ENCODE measurements at places on chromosomes 7 and 10. TPM values are rescaled to one million over a fixed set of nuclear protein-coding genes. Genes with fewer than 3 reads are reported as not detected.

- no peak overlapping the region for H3K27ac ChIP-seq
- no peaks in the 10 kb centered on the region for H3K27me3 ChIP-seq
- no peaks in the 10 kb centered on the region for H3K36me3 ChIP-seq
- no peaks in the 10 kb centered on the region for H3K4me1 ChIP-seq
Observed at GRCh38 chr10:59687657-59688056, 22.0 kb downstream of the SLC16A9 start.

DNA sequence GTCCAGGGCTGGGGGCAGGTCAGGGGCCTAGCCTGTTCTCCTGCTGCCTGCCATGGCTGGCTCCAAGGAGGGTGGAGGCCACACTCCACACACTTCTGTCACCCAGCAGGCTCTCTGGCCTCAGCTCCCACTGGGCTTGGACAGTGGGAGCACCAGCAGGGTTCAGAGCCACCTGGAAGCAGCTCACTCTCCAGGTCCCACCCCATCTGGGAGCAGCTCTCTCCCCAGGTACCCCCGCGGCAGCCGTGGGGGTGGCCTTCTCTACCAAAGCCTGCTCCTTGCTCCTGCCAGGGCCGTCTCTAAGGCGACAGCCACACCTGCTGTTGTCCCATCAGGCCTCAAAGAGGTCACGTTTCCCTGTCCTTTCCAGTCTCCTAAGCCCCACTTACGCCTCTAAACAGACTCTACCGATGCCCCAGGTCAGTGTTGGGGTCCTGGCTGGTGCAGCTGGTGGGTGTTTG, 142.5 kb upstream of the RET start:
- peaks cover 59% of the 10 kb centered on the region for H3K27me3 ChIP-seq
- H3K4me3 ChIP-seq, result no peak overlapping the region
- DNase-seq, result no peak
- H3K4me1 ChIP-seq, result peaks cover 9% of the 10 kb centered on the region
- no peaks in the 10 kb centered on the region for H3K36me3 ChIP-seq

DNA sequence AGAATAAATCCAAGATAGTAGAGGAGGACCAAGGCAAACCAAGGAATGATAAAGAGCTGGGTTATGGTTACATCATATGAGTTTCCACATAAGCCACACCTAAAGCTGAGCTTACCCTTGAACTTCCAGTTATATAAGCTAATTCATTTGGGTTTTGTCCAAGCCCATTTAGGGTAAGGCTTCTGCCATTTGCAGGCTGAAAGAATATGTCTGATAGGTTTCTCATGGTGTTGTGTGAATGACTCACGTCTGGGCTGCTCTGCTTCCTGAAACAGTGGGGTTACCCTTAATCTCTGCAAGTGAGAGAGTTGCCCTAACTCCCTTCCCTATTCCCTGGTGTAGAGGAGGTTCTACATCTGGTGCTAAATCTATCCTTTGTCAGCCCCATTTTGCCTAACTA, 60.8 kb downstream of the PTTG1IP2 start:
- H3K4me3 ChIP-seq, result no peak overlapping the region
- no peak for DNase-seq
- no peaks in the 10 kb centered on the region for H3K36me3 ChIP-seq
- H3K27me3 ChIP-seq, result no peaks in the 10 kb centered on the region
- H3K27ac ChIP-seq, result no peak overlapping the region
- H3K4me1 ChIP-seq, result no peaks in the 10 kb centered on the region

DNA sequence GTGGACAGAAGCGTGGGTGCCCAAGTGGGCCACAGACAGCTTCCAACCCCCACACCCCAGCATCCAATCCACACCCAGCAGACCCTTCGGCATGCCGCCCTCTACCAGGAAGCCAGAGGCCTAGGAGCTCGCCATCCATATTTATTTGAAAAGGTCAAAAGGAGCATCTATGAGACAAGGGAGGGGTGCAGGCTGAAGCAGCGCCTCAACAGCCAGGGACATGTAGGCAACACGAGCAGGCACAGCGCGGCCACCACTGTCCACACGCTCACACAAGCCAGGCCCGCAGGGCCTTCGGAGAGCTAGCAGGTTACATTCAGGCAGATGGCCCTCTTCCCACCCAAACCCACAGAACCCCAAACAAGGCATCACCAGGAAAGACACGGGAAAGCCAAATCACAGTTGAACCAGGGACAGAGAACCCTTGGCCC, 34.6 kb downstream of the PSAP start:
- H3K27me3 ChIP-seq, result no peaks in the 10 kb centered on the region
- DNase-seq, result no peak
- no peak overlapping the region for H3K4me3 ChIP-seq

Gene SFRP5
- not detected for total RNA-seq

DNA sequence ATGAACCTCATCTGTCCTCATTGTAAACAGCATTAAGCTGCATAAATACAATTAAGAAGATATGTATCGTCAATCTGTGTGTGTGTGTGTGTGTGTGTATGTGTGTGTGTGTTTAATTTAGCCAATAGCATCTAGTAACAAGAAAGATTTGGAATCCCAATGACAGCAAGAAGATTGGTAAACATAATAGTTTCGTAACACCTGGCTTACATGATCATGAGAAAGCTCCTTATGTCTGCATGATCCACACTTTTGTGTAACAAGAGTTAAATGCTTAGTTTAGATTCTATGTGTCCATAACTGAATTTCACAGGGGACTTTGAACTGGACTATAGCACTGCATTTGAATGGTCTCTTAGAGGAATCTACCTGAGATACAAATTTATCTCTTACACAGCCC, 191.0 kb upstream of the BET1 start:
- no peak for DNase-seq
- H3K4me1 ChIP-seq, result peaks cover 8% of the 10 kb centered on the region
- no peaks in the 10 kb centered on the region for H3K36me3 ChIP-seq
- no peaks in the 10 kb centered on the region for H3K27me3 ChIP-seq
- no peak overlapping the region for H3K27ac ChIP-seq

DNA sequence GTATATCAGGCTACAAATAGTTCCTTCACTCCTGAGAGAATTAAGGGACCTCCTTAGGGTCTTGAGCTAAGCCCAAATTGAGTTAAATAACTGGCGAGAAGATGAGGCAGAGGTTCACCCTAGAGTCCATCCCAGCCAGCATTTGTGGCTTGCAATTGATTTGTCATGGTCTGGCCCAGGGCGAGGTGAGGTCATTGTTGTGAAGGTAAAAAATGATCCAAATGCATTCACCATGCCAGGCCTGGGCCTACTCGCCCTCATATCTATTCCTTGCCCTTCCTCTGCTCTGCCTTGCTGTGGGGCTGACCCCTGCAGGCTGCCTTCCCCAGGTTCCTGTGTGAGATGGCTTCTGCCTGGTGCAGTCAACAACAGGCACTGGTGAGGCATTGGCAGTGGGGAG, 207.2 kb downstream of the ZNF365 start:
- no peak overlapping the region for H3K4me3 ChIP-seq
- H3K4me1 ChIP-seq, result no peaks in the 10 kb centered on the region
- no peaks in the 10 kb centered on the region for H3K27me3 ChIP-seq
- DNase-seq, result no peak

Gene ACTR3C
- 4.3 TPM for total RNA-seq

Gene PLAC9
- total RNA-seq, result 20.0 TPM

Gene NYAP1
- 0.57 TPM for total RNA-seq

DNA sequence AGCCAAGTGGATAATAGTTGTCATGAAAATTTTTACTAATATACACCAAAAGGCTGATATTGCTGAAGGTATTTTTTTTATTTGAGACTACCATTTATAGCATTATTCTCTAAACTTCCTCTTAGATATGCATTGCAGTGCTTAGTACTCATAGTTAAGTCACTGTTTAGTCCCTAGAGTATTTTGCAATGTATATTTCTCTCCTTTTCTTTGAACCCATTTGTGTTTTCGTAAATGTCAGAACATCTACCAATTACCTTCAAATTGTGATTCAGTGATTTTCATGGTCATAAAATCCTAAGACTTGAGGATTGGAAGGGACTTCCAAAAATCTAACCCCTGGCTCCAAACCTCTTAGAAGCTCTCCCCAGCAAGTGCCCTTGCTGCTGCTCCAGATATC, 21.5 kb upstream of the CYP26C1 start:
- no peak overlapping the region for H3K4me3 ChIP-seq
- H3K36me3 ChIP-seq, result no peaks in the 10 kb centered on the region
- DNase-seq, result no peak
- H3K27me3 ChIP-seq, result no peaks in the 10 kb centered on the region

Gene PTF1A
- total RNA-seq, result not detected

DNA sequence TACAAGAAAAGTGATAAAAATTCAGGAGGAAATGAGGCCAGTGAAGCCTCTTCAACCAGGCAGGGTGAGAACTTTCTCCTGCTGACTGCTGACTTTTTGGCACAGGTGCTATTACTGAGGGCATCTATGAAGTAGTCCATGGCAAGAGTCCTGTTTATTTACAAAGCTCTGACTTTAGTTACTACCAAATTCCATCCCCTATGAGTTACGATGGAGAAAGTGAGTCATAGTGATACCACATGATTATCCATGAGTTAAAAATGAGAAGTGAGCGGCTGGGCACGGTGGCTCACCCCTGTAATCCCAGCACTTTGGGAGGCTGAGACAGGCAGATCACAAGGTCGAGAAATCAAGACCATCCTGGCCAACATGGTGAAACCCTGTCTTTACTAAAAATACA, 19.9 kb downstream of the CCDC3 start:
- H3K27ac ChIP-seq, result no peak overlapping the region
- no peak overlapping the region for H3K4me3 ChIP-seq
- H3K36me3 ChIP-seq, result no peaks in the 10 kb centered on the region
- DNase-seq, result no peak

Gene MMRN2
- 39.4 TPM for total RNA-seq

- no peak overlapping the region for H3K27ac ChIP-seq
- no peak overlapping the region for H3K4me3 ChIP-seq
- H3K36me3 ChIP-seq, result no peaks in the 10 kb centered on the region
- DNase-seq, result no peak
- no peaks in the 10 kb centered on the region for H3K4me1 ChIP-seq
Observed at GRCh38 chr7:25238066-25238725, 9.9 kb upstream of the NPVF start.

Gene TUBAL3
- total RNA-seq, result not detected

Gene TMEM184A
- total RNA-seq, result 0.22 TPM

Gene SPDYE1
- not detected for total RNA-seq

Gene ENTPD1
- total RNA-seq, result 5.1 TPM

Gene NUTM2A
- total RNA-seq, result 3.4 TPM

Gene PSMA2
- total RNA-seq, result 77.0 TPM

- H3K27me3 ChIP-seq, result no peaks in the 10 kb centered on the region
- DNase-seq, result no peak
- peaks cover 4% of the 10 kb centered on the region for H3K4me1 ChIP-seq
- no peak overlapping the region for H3K4me3 ChIP-seq
Observed at GRCh38 chr7:80883154-80884025, 35.5 kb downstream of the SEMA3C start.

GRCh38 chr10:35794703-35795102, 152.6 kb upstream of the FZD8 start:
- H3K4me3 ChIP-seq, result no peak overlapping the region
- H3K27ac ChIP-seq, result no peak overlapping the region
- peak; percentile 47 for DNase-seq
- no peaks in the 10 kb centered on the region for H3K4me1 ChIP-seq
- no peaks in the 10 kb centered on the region for H3K27me3 ChIP-seq

Gene HPS1
- 21.2 TPM for total RNA-seq

Gene ADAMTS14
- 0.15 TPM for total RNA-seq

DNA sequence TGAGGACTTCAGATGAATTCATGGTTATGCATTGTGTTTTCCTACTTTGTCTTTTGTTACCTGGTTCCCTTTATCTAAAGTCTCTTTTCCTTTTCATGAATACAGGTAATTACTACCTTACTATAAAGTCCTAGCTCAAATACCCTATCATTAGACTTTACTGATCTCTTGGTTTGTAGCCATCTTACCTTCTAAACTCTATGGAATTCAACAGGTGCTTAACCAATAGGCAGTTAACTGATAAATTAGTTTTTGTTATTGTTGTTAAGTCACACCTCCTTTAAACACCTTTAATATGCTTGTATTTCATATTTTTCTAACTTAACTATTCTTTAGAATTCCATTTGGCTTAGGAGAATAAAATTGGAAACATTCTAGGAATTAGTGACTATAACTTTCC, 30.7 kb downstream of the PLCE1 start:
- H3K4me3 ChIP-seq, result no peak overlapping the region
- DNase-seq, result no peak
- H3K36me3 ChIP-seq, result no peaks in the 10 kb centered on the region
- H3K4me1 ChIP-seq, result no peaks in the 10 kb centered on the region
- no peaks in the 10 kb centered on the region for H3K27me3 ChIP-seq
- H3K27ac ChIP-seq, result no peak overlapping the region

Gene PRSS37
- total RNA-seq, result not detected

DNA sequence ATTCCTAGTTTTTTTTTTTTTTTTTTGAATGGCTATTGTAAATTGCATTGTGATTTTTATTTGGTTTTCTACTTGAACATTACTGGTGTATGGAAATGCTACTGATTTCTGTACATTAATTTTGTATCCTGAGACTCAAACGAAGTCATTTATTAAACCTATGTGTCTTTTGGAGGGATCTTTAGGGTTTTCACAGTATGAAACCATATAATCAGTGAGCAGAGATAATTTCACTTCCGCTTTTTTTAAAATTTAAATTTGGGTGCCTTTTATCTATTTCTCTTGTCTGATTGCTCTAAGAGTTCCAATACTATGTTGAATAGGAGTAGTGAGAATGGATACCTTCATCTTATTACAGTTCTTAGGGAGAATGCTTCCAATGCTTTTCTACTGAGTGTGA, 102.7 kb downstream of the ZWINT start:
- no peak overlapping the region for H3K27ac ChIP-seq
- H3K4me1 ChIP-seq, result no peaks in the 10 kb centered on the region

Gene ZNF425
- total RNA-seq, result 1.2 TPM

Gene CRYGN
- total RNA-seq, result not detected

DNA sequence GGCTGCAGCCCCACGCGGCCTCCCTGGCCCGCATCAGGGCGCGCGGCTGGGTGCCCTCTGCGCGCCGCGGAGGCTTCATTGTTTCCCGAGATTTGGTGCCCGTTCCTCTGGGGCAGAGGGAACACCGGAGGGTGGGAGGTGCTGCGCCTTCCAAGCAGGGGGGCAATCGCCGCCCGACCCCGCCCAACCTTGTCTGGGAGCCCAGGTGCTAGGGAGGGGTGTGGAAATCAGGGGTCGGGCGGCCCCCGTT, 1.0 kb upstream of the NRP1 start:
- H3K27ac ChIP-seq, result peak overlapping the region; percentile 100
- DNase-seq, result no peak
- no peaks in the 10 kb centered on the region for H3K4me1 ChIP-seq
- H3K4me3 ChIP-seq, result peak overlapping the region; percentile 71
- H3K36me3 ChIP-seq, result no peaks in the 10 kb centered on the region

GRCh38 chr7:84985073-84985784, 201.6 kb downstream of the SEMA3D start:
- no peak for DNase-seq
- no peaks in the 10 kb centered on the region for H3K4me1 ChIP-seq
- H3K27me3 ChIP-seq, result no peaks in the 10 kb centered on the region
- no peak overlapping the region for H3K27ac ChIP-seq
- no peaks in the 10 kb centered on the region for H3K36me3 ChIP-seq

GRCh38 chr7:28356619-28357018, 55.7 kb upstream of the CREB5 start:
- no peaks in the 10 kb centered on the region for H3K36me3 ChIP-seq
- no peak overlapping the region for H3K27ac ChIP-seq
- H3K27me3 ChIP-seq, result no peaks in the 10 kb centered on the region

Gene TRIM74
- total RNA-seq, result 0.61 TPM

Gene STEAP1B
- total RNA-seq, result 0.65 TPM

GRCh38 chr7:21639206-21639868, 96.5 kb downstream of the DNAH11 start:
- peaks cover 15% of the 10 kb centered on the region for H3K27me3 ChIP-seq
- no peaks in the 10 kb centered on the region for H3K36me3 ChIP-seq
- no peak overlapping the region for H3K4me3 ChIP-seq
- DNase-seq, result no peak
- no peaks in the 10 kb centered on the region for H3K4me1 ChIP-seq

GRCh38 chr7:101161692-101162471, 3.5 kb downstream of the VGF start:
- no peaks in the 10 kb centered on the region for H3K36me3 ChIP-seq
- DNase-seq, result no peak
- peaks cover 58% of the 10 kb centered on the region for H3K27me3 ChIP-seq
- peak overlapping the region; percentile 53 for H3K4me3 ChIP-seq

Gene GPNMB
- 158 TPM for total RNA-seq
